ENCODE measurements at places on chromosomes 16 and 17.

GRCh38 chr17:14211801-14212200 is 24.9 kb downstream of the CDRT15 start:
- no peak for DNase-seq

- DNase-seq, result no peak
Measured at GRCh38 chr17:75090871-75091854, 3.4 kb downstream of the SLC16A5 start.

DNA sequence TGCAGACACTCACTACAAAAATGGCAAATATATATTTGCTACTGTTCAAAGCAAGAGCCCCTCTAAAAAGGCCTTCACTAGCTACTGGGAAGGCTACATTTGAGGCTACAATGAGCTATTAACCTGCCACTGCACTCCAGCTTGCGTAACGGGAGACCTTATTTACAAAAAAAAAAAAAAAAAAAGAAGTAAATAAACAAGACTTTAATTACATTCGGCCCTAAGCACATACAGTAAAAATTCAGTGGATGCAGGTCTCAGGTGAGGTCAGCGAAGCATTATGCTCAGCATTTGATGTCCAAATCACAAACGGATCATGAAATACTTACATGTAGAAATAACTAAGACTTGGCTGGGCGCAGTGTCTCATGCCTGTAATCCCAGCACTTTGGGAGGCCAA is 26.7 kb upstream of the LCMT1 start:
- no peak for DNase-seq

DNA sequence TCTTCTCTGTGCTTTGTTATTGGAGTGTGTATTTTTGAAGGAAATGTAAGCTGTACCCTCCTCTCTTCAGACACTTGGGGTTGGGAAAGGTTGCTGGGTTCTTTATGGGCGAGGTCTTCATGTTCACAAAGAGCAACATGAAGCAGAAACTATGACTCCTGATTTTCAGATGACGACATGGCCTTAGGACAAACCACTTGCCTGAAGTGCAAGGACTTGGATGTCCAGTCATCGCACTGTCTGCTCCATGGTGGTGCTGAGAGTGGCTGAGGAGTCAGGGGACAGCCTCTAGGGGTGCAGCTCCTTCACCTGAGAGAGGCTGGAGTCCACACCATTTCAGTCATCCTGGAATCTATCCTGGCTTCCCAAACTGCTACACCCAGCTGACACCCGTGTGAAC is 183.9 kb upstream of the CDH5 start:
- DNase-seq, result no peak

GRCh38 chr17:17824783-17825614 is 11.8 kb downstream of the SREBF1 start:
- no peak for DNase-seq

- DNase-seq, result peak; percentile 27
Measured at GRCh38 chr17:38598536-38598935, 7.2 kb downstream of the SRCIN1 start.

Measured in amygdala (tissue), 56 donors.